DND-41 (cell line): ENCODE measurements at places on chromosomes 1 and 21.

DNA sequence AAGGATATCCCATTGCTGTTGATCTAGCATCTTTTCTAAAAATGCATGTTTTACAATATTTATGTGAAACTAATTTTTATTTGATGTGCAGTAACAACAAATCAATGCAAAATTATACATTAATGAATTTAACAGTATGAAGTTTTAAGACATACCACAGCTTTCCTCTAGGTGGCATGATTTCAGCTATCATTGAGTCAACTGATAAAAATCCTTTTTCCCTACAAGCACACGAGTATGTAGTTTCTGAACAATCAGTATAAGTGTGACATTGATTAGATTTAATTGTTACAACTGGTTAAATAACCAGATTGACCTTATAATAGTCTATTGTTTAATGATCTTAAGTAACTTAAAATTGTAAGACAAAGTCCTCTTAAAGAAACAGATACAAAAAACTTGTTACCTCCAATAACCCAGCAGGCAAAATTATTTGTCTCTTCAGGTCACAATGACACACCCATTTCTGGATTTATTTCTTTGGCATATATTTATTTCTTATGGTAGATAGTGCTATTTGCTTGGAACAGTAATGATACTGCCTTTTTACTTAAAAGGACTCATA, 5.8 kb upstream of the TGFB2 start:
- no peaks in the 10 kb centered on the region; the same call in 1 of the 2 replicates for H3K36me3 ChIP-seq
- no peaks in the 10 kb centered on the region for H3K27me3 ChIP-seq
- DNase-seq = no peak
- H3K4me1 ChIP-seq = no peaks in the 10 kb centered on the region

GRCh38 chr1:224493269-224493668, 58.7 kb upstream of the WDR26 start:
- no peaks in the 10 kb centered on the region for H3K36me3 ChIP-seq
- no peak overlapping the region for H3K27ac ChIP-seq
- peaks cover 17% of the 10 kb centered on the region for H3K4me1 ChIP-seq
- H3K4me3 ChIP-seq = no peak overlapping the region
- H3K27me3 ChIP-seq = no peaks in the 10 kb centered on the region
- no peak for DNase-seq

DNA sequence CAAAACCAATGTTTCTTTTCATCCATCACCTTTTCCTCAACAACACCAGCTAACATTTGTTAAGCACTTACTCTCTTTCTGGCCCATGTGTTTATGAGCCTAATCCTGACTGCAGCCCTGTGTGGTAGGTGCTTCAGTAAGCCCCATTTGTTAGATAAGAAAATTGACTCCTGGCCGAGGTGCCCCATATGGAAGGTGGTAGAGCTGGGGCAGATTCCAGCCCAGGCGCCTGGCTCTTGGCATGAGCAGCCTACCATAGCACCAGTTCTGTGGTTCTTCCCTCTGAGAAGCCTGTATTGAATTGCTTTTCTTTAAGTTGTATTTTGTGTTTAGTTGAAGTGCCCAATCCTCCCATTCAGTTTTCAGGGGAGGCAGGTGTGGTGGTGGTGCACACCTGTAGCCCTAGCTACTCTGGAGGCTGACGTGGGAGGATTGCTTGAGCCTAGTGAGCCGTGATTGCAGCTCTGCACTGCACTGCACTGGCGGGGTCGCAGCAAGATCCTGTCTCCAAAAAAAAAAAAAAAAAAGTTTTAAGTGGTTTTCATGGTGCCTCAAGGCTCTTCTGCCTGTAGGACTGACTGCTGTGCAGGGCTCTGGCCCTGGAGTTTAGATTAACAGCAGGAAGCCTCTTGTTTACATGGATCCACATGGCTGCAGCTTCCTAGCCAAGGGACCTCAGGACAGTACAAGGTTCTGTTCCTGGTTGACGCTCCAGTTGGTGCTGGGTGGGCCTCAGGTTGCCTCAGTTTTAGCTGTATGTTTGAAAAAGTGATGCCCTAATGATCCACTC, 125.9 kb downstream of the MRPS6 start:
- no peaks in the 10 kb centered on the region for H3K27me3 ChIP-seq
- peaks cover 12% of the 10 kb centered on the region for H3K4me1 ChIP-seq
- no peak for DNase-seq
- peak overlapping the region; percentile 46 for H3K27ac ChIP-seq

DNA sequence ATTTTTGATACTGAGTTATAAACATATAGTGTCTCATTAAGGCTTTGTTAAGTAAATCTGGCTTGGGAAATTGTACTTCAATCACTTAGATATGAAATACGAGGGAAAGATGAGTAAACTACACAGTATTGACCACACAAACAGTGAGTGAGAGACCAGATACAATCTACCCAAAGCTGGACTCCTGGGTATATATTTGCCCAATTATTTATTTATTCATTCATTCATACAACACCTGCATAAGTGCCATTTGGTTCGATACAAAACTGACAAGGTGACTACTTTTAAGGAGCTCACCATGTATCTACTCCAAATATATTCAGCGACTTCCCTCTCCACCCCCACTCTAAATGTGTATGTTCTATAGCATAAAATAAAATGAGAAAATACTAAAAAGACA, 143.4 kb downstream of the TGFB2 start:
- H3K4me3 ChIP-seq = no peak overlapping the region
- H3K36me3 ChIP-seq = no peaks in the 10 kb centered on the region
- H3K27ac ChIP-seq = no peak overlapping the region
- H3K27me3 ChIP-seq = no peaks in the 10 kb centered on the region
- H3K4me1 ChIP-seq = no peaks in the 10 kb centered on the region

- no peaks in the 10 kb centered on the region for H3K36me3 ChIP-seq
- H3K4me3 ChIP-seq = no peak overlapping the region
- no peaks in the 10 kb centered on the region for H3K4me1 ChIP-seq
- H3K27ac ChIP-seq = no peak overlapping the region
- no peaks in the 10 kb centered on the region for H3K27me3 ChIP-seq
Observed at GRCh38 chr1:148379697-148380096, 103.4 kb downstream of the PPIAL4G start.

DNA sequence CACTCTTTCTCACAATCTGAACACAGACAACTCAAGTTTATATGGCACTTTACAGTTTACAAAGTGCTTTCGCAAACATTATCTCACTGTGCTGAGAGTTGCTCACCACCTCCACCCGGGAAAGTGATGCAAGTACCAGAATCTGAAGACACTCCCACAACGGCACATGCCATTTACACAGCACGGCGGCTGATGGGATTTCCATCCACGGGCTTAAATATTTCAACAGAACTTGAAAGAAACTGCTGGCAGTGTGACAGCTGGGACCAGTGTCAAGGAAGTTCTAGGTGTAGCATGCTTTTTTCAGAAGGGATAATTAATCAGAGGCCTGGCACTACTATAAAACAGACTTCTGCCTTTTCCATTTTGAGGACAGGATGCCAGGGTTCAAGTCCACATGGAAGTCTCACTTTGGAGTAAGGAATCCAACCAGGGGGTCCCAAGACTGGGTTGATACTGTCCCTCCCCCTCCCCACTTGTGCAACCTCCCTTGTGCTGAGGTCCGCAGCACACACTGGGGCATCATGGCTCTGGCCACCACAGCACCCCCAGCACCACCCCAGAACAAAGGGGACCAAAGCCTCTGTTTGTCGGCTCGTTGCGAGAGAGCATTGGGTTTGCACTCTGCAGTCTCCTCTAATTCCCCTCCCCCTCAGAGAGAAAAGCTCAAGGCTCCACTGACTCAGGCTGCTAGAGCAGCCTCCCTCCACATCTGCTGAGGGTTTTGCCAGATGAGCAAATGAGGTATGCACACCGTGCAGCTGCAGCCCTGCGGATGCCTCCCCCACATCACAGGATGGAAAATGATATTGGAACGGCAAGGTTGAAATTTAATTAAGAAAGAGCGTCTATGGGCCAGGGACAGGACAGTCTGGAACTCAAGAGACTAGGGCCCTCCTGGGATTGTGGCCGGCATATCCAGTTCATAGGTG, 154.9 kb downstream of the TGFBR3 start:
- H3K4me3 ChIP-seq = no peak overlapping the region
- DNase-seq = no peak
- no peak overlapping the region for H3K27ac ChIP-seq

DNA sequence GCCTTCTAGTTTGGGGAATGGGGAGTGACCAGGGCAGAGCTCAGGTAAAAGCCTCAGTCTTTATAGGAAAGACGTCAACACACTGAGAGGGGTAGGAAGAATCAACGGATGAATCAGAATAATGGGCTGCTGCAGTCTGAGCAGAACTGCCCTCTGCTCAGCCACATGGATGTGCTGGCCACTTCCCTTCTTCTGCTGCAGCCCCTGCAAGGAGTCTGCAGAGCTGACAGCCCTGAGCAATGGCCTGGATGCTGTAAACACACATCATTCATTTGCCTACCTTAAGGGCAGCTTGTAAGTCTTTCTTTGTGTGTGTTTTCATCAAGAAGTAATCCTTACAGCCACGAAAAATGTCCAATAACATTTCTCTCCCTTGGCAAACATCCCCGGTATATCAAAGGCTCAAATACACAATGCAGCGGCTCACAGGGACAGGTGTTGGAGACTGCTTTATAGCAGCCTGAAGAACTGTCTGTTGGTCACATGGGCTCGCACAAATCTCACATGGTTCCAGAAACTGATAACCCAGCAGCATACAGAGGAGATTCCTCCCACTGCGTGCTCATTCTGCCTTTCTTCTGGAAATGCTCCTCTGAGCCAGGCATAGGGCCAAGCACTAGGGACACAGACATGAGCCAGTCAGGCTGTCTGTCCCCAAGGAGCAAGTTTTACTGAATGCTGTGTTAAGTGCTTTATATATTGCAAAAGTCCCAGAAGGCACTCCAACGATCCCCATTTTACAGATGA, 110.1 kb downstream of the HMGB4 start:
- no peak overlapping the region for H3K4me3 ChIP-seq
- no peak for DNase-seq
- peaks cover 4% of the 10 kb centered on the region for H3K27me3 ChIP-seq
- H3K36me3 ChIP-seq = no peaks in the 10 kb centered on the region
- H3K4me1 ChIP-seq = no peaks in the 10 kb centered on the region

- H3K27ac ChIP-seq = no peak overlapping the region
- H3K36me3 ChIP-seq = no peaks in the 10 kb centered on the region
- peaks cover 4% of the 10 kb centered on the region for H3K27me3 ChIP-seq
- H3K4me1 ChIP-seq = no peaks in the 10 kb centered on the region
- no peak overlapping the region for H3K4me3 ChIP-seq
Observed at GRCh38 chr1:221289103-221289502, 409.9 kb downstream of the HLX start.

DNA sequence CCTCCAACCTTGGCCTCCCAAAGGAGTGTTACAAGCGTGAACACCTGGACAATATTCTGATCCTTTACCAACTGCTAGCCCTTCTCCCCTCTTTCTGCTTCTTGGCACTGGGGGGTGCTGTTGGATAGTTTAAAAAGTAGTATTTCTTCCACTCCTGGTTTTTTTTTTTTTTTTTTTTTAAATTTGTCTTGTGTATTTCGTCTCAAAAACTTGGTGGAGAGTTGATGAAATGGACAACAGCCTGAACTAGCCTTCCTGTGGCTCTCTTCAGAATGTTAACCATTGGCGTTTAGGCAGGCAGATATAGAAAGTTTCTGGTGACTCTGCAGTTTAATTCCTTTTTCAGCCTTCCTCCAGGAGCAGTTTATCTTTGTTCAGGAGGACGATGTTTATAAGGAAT, 69.7 kb upstream of the USP24 start:
- H3K4me3 ChIP-seq = no peak overlapping the region
- DNase-seq = peak; percentile 42
- no peaks in the 10 kb centered on the region for H3K27me3 ChIP-seq

DNA sequence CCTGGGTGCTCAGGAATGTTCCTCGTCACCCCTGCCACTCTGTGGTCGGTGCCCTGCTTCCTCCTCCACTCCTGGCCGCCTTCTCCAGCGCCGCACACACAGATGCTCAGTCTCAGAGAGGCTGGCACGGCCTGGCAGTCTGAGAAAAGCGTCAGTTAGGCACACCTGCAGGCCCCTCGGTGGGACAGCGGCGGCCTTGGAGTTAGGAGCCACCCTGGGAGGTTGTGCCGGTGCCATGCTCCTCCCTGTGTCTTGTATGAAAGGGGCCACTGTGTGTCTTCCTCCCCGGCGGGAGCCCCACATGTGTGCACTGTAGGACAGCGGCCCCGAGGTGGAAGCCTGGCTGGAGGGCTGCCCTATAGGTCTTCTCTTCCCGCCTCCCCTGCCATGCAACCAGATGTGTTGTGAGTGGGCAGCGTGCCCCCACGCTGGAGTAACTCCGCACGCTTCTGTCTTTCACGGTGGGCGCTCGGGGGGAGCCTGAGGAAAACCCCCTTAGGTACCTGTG, 145.2 kb downstream of the PGBD5 start:
- H3K27ac ChIP-seq = no peak overlapping the region
- H3K27me3 ChIP-seq = no peaks in the 10 kb centered on the region
- no peak for DNase-seq
- H3K36me3 ChIP-seq = peaks cover 76% of the 10 kb centered on the region

DNA sequence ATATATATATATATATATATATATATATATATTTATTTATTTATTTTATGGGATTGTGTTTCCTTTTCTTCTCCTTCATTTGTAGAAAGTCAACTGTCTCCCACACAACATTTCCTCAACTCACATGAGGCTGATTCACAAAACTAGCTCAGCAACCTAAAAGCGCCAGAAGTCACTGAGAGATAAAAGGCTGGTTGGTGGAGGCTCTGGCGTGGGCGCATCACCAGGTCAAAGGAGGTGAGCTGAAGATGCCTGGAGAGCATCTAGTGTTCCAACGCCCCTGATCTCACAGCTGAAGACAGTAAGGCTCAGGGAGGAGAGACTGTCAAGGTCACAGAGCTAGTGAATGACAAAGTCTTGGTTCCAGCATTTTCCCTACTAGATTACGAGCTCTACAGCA, 78.0 kb downstream of the HLCS start:
- no peak overlapping the region for H3K27ac ChIP-seq
- no peak overlapping the region for H3K4me3 ChIP-seq
- no peak for DNase-seq
- H3K27me3 ChIP-seq = no peaks in the 10 kb centered on the region
- H3K36me3 ChIP-seq = peaks cover 14% of the 10 kb centered on the region

DNA sequence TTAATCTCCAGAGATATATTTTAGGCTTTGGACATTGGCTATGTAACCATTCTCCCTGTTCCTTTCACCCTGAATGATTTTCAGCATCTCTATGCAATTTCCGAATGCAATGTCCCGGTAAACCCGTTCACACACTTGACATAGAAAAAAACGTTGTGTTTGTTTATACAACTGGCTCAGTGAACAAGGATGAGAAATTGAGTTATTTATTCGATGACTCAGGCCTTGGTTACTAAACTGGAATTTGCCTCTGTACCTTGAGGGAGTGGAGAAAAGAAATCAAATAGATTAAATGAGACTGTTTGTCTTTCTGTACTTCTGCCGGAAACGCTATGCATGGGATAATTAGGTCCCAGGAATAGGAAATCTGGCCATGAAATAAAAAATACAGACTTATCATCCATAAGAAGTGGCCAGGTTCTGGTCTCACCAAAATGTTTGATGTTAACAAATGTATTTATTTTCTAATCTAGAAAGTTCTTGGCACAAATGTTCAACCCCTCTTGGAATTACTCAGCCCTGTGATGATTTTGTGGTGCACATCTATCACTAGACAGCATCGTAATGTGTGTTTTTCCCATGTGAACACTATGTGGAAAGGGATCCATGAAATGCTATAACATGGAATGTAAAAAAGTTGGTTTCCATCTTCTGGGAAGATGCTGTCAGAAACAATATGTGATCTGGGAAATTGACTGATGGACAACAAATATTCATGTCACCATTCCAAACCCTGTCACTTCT, 253.9 kb downstream of the DUSP10 start:
- H3K27ac ChIP-seq = no peak overlapping the region
- no peak overlapping the region for H3K4me3 ChIP-seq
- no peaks in the 10 kb centered on the region for H3K27me3 ChIP-seq
- DNase-seq = no peak
- no peaks in the 10 kb centered on the region for H3K4me1 ChIP-seq

GRCh38 chr1:158714754-158715153, 5.8 kb downstream of the OR6K3 start:
- peaks cover 20% of the 10 kb centered on the region for H3K27me3 ChIP-seq
- H3K4me1 ChIP-seq = no peaks in the 10 kb centered on the region
- H3K4me3 ChIP-seq = no peak overlapping the region
- H3K36me3 ChIP-seq = no peaks in the 10 kb centered on the region
- no peak for DNase-seq
